CD4-positive, alpha-beta T cell treated with Interleukin-21 for 1 hour (primary cell): ENCODE measurements at places on chromosomes 16 and 17.

DNA sequence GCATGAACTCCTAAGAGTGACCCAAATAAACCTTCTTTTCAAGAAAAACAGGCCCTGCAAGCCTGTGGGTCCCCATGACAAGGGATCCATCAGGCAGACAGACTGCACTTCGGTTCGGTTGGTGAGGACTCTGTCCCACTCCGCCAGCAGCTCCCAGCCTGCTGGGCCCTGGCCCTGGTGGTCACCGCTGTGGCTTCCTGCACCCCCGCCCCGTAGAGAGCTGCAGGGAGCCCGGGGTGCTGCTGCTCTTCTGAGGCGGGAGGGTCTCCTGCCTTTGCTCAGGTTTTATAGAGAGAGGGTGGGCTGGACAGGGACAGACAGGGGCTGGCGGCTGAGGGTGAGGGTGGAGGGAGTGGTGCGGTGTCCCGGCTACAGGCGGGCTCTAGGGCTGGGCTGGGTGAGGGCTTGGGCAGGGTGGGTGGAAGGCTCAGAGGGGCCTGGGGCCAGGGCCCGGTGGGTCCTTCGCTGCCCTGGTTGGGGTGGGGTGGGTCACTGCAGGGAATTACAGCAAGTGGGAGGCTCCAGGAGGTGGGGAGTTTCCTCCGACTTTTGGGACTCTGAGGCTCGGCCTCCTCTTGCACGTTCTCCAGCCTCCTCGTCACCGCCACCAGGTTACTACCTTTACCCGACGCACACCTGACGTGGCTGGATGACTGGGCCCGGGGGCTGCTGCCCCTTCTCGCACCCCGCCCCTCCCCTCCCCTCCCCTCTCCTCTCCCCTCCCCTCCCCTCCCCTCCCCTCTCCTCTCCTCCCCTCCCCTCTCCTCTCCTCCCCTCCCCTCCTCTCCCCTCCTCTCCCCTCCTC, 90.2 kb upstream of the CBX4 start:
- no peak for DNase-seq

GRCh38 chr17:63442074-63442473, 4.0 kb downstream of the CYB561 start:
- DNase-seq = no peak

GRCh38 chr16:27287051-27287811, 18.7 kb upstream of the NSMCE1 start:
- no peak for DNase-seq

DNA sequence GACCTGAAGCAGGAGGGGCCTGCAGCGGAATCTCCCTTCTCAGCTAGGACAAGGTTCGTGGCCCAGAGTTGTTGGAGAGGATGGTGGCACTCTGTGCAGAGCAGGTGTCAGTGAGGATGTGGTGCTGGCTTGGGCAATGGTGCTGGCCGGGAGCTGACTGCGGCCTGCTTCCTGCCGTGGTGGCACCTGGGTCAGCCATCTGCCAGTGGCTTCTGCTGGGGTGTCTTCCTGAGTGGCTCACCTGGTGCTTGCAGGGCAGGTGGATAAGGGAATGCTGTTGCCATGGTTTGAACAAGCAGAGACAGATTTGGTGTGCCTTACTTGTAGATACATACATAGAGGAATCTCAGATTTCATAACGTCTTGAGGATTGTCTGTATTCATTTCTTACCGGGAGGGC, 69.6 kb downstream of the SEC14L1 start:
- no peak for DNase-seq

DNA sequence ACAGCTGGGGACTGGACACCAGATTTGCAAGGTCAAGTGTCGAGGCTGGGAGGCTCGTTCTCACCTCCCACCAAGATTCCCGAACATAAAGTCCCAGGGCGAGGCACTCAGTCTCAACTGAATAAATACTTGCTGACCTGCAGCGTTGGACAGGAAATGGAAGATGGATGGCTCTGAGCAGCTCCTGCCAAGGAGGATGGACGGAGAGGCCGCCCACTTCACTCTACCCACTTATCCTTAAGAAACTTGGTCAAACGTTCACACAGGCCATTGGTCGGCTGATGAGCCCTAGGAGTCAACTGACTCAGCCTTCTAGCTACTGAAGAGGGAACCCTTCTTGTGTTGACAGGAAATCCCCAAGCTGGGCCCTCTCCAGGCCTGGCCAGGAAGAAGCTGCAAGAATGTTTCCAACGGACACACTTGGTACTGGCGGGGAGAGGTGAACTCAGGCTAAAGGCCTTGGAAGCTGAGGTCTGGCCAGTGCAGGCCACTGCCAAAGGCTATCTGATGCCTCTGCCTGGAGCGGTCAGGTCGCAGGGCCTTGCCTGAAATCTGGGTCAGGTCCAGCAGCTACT, 50.0 kb downstream of the VAC14 start:
- no peak for DNase-seq

DNA sequence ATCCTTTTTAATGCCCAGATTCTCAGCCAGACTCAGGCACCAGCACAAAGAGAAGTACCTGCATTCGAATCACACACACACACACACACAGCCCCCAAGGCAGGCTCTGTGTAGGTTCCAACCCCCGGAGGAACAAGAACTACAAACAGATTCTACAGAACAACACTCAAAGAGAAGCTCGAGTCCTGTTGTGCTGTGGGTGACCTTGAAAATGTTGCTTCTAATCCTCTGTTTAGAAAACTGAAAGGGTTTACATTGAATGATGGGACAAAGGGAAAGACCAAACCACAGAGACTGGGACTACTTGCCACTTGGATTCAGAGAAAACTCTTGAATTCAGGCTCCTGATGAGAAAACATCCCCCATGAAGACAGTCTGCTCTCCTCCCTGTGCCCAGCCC, 568.8 kb upstream of the C16orf82 start:
- DNase-seq = no peak

- peak; percentile 72 for DNase-seq
Observed at GRCh38 chr17:43338886-43339516, 59.8 kb upstream of the ARL4D start.

- no peak for DNase-seq
Observed at GRCh38 chr16:2152695-2153506, 2.7 kb upstream of the TRAF7 start.

DNA sequence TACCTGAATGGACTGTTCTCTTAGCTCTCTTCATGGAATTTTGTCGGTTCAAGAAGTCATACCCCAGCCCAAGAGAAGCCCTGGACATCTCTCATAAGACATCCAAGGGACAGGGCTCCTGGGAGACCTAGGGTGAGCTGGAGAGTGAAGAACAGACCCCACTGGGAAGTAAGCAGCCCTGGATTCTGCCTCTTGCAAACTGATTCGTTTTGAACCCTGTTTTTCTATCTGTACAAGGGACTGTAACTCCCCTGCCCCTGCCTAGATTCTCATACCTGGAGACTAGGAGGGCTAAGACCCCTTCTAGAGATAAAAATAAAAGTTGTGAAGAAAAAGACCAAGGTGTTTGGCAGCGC, 449 bp downstream of the CCL3L1 start:
- DNase-seq = no peak

DNA sequence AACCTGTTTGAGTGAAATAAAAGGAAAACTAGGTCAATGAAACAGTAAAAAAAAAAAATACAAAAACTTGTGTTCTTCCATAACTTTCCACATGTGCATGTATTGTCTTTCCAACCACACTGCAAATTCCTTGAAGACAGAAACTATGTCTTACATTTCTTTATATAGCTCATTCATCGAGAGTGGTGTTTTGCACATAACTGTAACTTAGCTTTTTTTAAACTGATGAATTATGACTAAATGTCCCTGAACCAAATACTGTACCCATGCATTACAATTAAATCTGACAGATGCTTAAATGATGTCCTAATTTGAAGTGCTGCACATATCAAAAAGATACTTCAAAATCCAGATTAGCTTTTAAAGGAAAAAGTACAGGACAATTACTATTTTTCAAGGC, 50.1 kb downstream of the BRIP1 start:
- DNase-seq = no peak

- no peak for DNase-seq
Observed at GRCh38 chr17:34776456-34777443, 184.5 kb downstream of the CCT6B start.

DNA sequence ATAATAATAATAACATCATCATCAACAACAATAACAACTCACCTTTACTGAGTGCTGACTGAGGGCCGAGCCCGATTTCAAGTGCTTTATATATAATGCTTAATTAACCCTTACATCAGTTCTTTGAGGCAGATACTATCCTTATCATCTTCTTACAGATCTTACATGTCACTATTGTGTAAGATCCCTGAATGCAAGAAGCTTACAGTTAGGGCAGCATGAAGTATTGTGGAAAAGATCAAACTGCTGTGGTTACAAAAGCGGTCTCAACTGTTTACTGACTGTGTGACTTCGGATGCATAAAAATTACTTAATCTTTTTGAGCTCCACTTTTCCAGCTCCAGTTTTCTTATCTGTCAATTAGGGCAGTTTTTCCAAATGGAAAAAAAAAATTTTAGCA, 3.3 kb downstream of the VAT1 start:
- DNase-seq = no peak

GRCh38 chr16:72665701-72666100, 382.2 kb downstream of the ZFHX3 start:
- no peak for DNase-seq

DNA sequence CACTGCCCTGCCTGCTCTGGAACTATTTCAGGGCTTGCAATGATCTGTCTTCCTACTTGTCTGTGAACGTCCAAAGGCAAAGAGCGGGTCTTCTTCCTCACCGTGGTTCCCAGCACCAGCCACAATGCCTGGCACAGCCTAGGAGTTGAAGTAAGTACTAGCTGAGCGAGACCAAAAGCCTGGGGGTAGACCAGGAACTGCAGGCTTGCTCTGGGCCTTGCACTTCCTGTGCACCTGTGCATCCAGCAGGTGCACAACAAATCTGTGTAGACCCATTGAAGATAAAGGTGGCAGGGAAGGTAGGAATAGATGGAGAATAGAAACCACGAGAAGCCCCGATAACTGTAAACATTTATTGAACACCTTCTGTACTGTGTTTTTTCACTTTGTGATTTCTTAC, 4.6 kb downstream of the FAM171A2 start:
- no peak for DNase-seq

- DNase-seq = no peak
Observed at GRCh38 chr16:67674851-67675578, 8.4 kb downstream of the C16orf86 start.

- DNase-seq = no peak
Observed at GRCh38 chr17:31431852-31432658, 40.6 kb downstream of the RAB11FIP4 start.

- DNase-seq = no peak
Observed at GRCh38 chr17:630801-631200, 83.8 kb downstream of the VPS53 start.

GRCh38 chr16:84115919-84116719, 623 bp downstream of the MBTPS1 start:
- DNase-seq = peak; percentile 63

DNA sequence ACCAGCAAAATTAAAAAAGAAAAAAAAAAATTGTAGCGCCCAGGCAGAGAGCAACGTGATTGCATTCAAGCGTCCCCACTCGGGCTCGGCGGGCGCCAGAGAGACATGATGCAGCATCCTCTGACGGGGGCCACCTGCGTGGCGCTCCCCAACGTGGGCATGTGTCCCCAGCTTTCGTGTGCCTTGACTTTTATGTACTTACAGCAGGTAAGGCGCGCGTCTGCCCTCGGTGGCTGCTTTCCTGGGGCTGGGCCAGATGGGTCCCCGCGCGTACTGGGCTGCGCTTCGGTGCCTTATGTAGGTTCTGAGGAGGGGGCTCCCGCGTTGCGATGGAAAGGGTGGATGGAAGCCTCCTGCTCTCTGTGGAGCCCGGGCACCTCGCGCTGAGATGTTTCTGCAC, 28.4 kb upstream of the RBFOX1 start:
- no peak for DNase-seq

DNA sequence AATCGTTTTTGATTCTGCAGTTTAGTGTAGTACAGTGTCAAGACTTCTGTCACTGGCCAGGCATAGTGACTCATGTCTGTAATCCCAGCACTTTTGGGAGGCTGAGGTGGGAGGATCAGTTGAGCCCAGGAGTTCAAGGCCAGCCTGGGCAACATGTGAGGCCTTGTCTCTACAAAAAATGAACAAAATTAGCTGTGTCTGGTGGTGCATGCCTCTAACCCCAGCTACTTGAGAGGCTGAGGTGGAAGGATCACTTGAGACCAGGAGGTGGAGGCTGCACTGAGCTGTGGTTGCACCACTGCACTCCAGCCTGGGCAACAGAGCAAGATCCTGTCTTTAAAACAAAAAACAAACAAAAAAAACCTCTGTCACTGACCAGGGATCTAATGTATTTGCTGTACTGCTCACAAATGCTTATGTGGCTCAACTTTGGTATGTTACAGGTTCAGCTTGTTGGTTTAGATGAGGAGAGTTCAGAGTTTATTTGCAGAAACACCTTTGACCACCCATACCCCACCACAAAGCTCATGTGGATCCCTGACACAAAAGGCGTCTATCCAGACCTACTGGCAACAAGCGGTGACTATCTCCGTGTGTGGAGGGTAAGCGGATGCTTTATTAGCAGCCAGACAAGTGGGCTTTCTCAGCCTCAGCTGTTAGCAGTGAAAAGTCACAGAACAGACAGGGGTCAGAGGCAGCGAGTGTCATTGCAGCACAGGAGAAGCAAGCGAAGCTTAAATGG, 22.5 kb upstream of the TACO1 start:
- DNase-seq = no peak

DNA sequence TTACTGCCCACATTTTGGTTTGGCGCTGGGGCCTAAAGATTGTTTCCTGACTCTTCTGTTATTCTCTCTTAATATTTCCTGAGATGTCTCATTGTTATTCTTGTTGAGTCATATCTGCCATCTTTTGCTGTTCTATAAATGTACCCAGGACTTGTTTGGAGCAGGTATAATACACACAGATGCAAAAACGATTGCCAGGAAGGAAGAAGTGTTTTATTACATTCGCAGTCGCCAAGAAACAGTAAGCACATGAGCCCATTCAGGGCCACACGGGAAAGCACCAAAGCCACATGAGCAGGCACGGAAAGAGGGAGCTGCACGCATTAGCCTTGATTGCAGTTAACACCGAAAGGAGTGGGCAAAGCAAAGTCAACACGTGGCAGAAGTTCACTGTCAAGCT, 70.2 kb downstream of the ARHGAP44 start:
- no peak for DNase-seq

- no peak for DNase-seq
Observed at GRCh38 chr17:42617956-42618431, 8.5 kb downstream of the TUBG1 start.

- DNase-seq = no peak
Observed at GRCh38 chr17:14361945-14362508, 61.1 kb downstream of the HS3ST3B1 start.

- DNase-seq = no peak
Observed at GRCh38 chr17:78307887-78308638, 51.8 kb downstream of the SOCS3 start.
